DMS53 (cell line): ENCODE measurements at places on chromosomes 5 and 9.

- no peak for DNase-seq
These were observed 284.7 kb downstream of the GABRB2 start for GRCh38 chr5:161261668-161262323.

DNA sequence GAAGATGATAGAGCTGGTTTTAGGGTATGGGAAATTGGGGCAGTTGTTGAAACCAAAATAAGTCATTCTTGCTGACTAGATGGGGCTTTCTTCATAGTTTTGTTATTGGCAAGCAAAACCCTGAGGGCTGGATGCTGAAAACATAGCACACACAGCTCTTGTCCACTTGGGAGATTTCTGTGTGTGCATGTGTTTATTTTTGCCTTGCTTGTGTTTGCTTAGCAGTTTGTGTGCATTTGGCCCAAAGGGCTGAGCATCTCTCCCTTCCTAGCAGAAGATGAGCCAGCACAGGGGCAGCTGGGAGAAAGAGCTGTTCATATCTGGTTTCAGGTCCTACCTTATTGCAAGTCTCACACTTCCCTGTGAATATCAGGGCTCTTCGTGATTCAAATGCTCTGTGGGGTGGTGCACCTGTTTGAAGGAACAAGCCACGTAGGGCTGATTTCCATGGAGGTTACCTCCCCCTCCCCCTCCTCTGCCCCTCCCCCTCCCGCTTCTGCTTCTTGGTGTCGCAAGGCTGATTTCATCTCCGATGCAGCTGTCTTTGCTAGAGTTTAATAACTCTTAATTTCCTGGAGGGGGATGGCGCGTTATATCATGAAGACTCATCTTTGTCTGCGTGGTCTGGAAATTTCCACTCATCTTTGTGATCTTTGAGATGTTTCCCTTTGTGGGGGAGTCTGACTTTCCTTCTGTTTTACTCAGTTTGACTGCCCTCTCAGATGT lies 296.5 kb downstream of the ARHGAP26 start:
- peak; percentile 90 for DNase-seq

- peak; percentile 46 for DNase-seq
These were observed 297.7 kb downstream of the ATPSCKMT start for GRCh38 chr5:9951865-9952516.

- peak; percentile 51 for DNase-seq
These were observed 105.2 kb downstream of the RGS3 start for GRCh38 chr9:113568571-113569321.

- no peak for DNase-seq
These were observed 308.9 kb downstream of the TLE4 start for GRCh38 chr9:79880626-79881025.

DNA sequence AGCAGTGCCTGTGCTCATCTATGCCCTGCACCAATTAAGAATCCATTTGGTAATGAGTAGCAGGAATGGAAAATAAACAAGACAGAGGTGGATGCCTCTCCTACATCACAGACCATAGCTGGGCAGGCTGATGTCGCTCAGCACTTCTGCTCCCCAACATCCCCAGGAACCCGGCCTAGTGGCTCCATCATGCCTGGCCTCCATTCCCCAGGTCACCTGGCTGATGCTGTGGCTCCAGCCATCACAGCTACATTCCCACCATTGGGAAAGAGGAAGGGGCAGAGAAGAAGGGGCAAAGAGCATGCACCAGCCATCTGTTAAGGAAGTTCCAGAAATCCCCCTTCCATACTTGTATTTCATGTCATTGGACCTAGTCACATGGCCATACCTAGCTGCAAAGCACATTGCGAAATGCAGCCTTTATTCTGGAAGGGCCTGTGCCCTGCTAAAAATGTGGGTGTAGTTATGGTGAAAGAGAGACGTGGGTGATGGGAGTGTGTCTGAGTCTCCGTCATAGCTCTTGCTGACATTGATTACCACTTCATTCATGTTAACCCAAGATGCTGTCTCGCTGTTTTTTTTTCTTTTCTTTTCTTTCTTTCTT lies 86.1 kb upstream of the ADAMTS2 start:
- DNase-seq = no peak

DNA sequence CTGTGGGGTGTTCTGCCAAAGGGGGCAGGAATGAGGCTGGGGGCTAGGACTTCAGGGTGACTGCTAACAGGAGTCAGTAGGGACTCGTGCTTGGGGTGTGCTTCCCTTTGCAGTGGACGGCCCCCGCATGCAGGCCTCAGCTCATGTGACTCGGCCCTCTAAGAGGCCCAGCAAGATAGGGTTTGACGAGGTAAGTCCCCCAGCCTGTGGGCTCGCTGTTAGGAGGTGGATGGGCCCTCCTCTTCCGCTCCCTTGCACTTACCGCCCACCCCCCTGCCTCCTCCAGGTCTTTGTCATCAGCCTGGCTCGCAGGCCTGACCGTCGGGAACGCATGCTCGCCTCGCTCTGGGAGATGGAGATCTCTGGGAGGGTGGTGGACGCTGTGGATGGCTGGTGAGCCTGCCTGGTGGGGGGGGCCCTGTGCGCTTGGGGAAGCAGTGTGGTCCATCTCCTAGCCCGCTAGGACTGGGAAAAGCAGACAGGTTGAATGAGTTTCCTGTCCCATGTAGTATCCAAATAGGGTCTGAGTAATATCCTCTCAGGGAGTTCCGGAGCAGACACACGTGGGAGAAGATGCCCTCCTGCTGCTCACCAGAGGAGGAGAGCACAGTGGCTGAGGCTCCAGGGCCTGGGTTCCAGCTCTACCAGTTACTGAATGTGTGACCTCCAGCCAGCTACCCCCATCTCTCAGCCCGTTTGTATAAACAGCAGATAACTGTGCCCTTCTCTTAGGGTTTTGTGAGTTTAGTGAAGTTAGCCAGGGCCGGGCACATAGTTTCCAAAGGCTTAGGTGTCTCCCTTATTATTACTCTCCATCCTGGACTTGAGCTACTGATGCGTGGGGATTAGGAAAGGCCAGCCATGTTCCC lies 8.2 kb downstream of the CERCAM start:
- DNase-seq = no peak

DNA sequence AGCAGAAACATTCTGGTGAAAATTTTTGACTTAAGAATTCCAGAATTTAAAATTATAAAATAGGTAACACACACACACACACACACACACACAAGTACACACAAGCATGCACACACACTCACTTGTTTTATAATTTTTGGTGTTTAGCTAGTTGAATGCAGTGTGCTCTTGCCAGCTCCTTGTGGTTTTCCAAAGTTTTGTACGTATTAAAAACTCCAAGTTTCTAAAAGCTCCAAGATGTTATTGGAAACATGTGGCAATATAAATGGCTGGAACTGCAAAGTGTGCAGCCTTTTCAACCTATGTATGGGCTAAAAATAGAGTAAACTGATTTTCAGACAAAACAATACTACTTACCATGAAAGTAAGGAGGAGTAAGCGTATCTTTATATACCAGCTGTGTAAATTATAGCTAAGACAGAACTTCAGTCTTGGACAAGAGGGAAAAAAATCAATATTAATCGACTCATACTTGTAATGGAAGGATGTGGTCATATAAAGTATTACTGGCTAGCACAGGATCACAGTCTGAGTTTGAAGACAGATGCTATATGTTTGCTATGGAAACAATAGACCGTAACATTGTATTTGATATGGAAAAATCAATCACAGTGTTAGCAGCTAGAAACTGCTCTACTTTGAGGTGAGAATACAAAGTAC lies 727.1 kb upstream of the GRAMD2B start:
- DNase-seq = peak; percentile 16

DNA sequence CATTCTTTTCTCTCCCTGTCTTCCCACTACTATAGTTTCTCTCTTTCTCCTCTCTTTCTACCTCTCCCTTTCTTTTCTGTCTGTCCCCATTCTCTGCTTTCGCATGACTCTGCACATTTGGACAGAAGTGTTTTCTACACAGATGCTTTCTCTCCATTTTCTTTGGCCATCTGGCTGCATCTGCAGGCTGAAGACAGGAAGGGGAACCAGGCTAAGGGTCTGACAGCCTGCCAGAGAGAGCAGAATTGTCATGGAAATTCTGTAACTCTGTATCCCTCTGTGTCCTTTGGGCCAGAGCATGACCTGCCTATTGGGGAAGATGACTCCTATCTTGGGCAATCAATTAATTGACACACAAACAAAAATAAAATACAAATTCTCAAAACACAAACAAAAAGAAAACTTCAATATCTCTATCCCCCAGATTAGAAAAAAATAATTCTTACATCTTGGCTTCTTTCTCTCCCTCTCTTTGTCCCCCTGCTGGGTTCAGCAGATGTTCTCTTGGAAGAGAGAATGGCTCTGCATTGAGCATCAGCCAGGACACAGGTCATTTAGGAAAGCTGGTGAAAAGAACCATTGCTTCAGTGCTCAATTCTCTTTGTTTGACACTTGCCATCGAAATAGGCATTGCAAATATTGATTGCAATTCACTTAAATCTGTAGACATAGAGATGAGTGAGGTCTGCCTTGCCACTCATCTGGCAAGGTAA lies 415.9 kb upstream of the KLF4 start:
- DNase-seq = no peak

DNA sequence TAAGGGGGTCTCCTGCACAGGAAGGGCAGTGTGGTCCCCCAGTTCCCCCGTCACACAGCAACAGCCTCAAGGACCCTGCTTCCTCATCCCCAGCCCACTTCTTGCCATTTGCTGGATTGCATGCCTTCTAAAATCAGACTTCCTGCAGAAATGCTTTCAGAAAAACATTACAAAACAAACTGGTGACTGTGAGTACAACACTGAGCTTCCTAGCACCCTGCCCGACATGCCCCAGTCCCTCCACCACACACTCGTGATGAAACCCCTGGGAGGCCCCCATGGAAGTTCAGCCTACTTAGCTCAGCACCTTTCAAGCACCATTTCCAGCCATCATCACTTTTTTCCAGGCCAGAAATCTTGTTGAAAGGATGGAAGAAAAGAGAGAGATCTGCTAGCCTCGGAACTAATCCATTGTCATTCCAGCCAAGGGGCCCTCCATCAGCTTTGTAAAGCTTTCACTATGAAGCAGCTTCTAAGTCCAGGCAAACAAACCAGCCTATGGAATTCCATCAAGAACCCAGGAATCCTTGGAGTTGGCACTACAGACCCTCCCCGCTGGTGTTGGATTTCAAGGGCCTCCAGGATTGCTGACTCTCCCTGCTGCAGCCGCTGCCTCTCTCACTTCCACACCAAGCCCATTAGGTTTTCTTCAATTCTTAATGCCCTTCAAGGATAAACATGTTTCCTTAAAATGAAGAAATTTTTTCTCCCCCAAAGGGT lies 114.6 kb downstream of the C5orf15 start:
- no peak for DNase-seq
